ENCODE measurements at places on chromosomes 6 and 20. TPM values are rescaled to one million over a fixed set of nuclear protein-coding genes. Genes with fewer than 3 reads are reported as not detected.
A peak's percentile ranks its signal among the peaks of the same experiment; 100 is the strongest.

The MAPK14 gene
- 31.6 TPM for total RNA-seq

The HUS1B gene
- 0.59 TPM for total RNA-seq

The CAP2 gene
- total RNA-seq, result 24.3 TPM

- DNase-seq, result no peak
- H3K4me3 ChIP-seq, result no peak overlapping the region
- H3K36me3 ChIP-seq, result no peaks in the 10 kb centered on the region
- H3K27me3 ChIP-seq, result no peaks in the 10 kb centered on the region
- H3K27ac ChIP-seq, result no peak overlapping the region
Observed at GRCh38 chr6:169131390-169131789, 122.3 kb downstream of the THBS2 start.

The THBS2 gene
- total RNA-seq, result 1.3 TPM

The NRN1 gene
- 1.5 TPM for total RNA-seq

DNA sequence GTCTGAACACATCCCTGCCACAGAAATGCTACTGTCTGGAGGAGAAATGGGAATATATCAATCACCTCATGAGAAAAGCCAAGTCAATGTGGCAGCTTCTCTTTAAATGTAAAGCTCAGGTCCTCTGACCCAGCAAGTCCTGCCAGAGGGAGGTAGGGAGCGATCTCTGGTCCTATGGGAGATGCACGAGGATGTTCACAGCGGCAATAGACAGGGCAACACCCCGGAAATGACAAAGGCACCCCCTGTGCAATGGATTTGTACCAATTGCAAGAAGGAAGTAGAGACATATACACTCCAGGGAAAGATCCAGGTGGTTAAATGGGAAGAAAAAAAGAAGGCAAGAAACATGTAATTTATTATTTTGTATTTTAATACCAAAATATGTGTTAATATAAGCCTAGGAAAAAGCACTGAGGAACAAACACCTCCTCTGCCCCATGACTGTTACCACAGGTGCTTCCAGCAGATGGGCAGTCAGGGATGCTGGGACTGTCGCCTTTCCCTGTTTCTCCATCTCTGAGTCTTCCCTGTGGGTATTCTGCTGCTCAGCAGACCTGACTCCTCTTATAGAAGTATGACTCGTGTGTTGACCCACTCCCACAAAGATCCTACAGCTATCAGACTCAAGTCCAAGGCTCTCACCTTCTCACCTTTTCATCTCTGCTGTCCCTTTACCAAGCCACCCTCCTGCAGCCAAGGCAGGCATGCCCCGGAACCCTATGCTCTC lies 20.8 kb downstream of the ATP9A start:
- no peak overlapping the region for H3K27ac ChIP-seq
- no peak for DNase-seq
- no peaks in the 10 kb centered on the region for H3K36me3 ChIP-seq
- H3K4me1 ChIP-seq, result peaks cover 5% of the 10 kb centered on the region
- H3K4me3 ChIP-seq, result no peak overlapping the region

DNA sequence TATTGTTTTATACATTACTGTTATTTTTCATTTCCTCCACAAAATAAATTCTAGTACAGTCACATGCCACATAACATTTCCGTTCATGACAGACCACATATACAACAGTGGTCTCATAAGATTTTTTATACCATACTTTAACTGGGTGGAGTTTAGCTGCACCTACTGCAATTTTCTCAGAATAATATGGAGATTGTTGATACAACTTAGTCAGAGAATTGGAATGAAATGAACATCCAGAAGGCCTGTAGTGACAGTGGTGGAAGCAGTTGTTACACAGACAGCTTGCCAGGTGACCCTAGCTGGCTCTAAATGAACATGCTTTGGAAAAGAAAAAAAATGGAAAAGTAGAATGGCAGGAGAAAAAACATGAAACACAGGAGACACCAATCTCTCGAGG lies 183.2 kb upstream of the TCF21 start:
- no peaks in the 10 kb centered on the region for H3K4me1 ChIP-seq
- DNase-seq, result no peak
- H3K36me3 ChIP-seq, result no peaks in the 10 kb centered on the region
- H3K27ac ChIP-seq, result no peak overlapping the region
- no peak overlapping the region for H3K4me3 ChIP-seq

DNA sequence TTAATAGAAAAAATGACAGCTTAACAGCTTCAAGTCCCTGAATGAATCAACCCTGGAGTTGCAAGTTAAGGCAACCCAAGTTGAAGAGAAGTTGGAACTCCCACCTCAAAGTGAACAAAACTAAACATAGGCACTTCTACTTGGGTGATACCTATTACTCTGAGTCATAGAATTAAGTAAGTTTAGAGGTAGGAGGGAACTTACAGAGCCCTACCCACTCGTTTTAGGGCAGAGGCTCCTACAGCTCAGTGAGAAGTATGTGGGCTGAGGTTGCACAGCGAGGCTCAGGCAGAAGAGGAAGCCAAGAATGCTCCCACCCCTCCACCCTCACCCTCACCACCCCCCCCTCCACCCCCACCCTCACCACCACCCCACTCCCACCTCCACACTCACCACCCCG lies 42.2 kb downstream of the NFATC2 start:
- DNase-seq, result no peak
- no peak overlapping the region for H3K4me3 ChIP-seq
- H3K4me1 ChIP-seq, result peaks cover 41% of the 10 kb centered on the region
- no peaks in the 10 kb centered on the region for H3K36me3 ChIP-seq

DNA sequence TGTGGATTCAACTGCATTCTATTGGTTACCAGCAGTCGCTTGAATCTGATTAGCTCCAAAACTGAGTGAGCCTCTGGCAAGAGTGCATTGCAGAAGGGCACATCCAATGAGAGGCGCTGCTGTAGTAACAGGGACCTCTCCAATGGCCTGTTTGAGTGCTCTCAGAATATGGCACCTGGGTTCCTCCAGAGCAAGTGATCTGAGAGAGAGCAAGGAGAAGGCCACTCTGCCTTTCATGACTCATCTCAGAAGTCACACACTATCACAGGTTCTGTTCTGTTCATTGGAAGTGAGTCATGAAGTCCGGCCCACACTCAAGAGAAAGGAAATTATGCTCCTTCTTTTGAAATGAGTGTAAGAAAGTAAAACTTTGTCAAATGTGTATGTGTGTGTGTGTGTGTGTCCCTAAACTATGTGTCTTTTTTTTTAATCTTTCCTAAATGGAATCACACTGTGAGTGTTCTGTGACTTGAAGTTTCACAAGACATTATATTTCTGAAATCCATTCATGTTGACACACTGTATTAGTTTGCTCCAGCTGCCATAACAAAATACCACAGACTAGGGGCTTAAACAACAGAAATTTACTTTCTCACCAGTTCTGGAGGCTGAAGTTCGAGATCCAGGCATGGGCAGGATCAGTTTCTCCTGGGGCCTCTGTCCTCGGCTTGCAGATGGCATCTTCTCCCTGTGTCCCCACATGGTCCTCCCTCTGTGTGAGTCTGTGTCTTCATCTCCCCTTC lies 138.3 kb upstream of the CDYL start:
- H3K4me3 ChIP-seq, result no peak overlapping the region
- no peak for DNase-seq
- H3K27me3 ChIP-seq, result no peaks in the 10 kb centered on the region
- H3K36me3 ChIP-seq, result no peaks in the 10 kb centered on the region
- H3K27ac ChIP-seq, result no peak overlapping the region

GRCh38 chr6:97449444-97449966 lies 166.5 kb upstream of the MMS22L start:
- no peak overlapping the region for H3K4me3 ChIP-seq
- H3K36me3 ChIP-seq, result no peaks in the 10 kb centered on the region
- peaks cover 3% of the 10 kb centered on the region for H3K4me1 ChIP-seq
- DNase-seq, result no peak

DNA sequence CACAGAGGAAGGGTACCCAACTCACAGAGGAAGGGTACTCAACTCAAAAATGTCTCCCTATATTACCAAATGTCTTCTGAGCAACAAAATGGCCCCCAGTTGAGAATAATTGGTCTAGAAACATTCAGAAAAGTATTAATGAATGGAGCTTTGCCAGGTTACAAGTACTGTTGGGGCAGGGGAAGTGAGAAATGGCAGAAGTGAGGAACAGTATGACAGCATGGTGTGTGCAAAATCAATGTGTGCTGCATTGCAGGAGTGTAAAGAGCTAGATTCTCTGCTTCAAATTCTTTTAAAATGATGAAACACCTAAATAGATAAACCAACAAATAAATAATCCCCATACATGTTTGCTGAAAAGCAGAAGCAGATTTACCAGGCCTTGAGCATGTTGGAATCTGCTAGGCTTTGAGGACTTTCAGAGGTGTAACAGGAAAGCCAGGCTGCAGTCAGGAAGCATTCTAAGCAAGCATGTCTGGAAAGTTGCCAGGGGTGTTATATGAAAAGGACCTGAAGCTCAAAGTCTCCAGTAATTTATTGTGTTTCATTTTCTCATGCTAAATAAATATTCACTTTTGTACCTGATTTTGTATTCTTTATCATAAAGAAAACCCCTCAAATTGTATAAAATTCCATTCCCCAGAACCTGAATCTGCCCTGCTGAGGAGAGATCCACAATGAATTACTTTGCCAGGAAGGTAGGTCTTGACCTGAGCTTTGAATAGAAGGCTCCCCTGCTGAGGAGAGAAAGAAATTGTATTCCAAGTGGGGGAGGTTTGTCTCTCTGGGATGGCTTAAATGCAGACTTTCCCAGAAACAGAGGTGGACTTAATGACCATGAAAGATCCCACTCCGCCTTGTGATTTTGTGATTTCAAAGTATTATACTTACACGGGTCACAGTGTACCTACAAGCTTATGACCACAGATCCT lies 265.0 kb upstream of the MARCKS start:
- no peaks in the 10 kb centered on the region for H3K36me3 ChIP-seq
- no peaks in the 10 kb centered on the region for H3K27me3 ChIP-seq
- H3K27ac ChIP-seq, result peak overlapping the region; percentile 73
- no peak for DNase-seq
- H3K4me1 ChIP-seq, result peaks cover 72% of the 10 kb centered on the region
- H3K4me3 ChIP-seq, result peak overlapping the region; percentile 54

DNA sequence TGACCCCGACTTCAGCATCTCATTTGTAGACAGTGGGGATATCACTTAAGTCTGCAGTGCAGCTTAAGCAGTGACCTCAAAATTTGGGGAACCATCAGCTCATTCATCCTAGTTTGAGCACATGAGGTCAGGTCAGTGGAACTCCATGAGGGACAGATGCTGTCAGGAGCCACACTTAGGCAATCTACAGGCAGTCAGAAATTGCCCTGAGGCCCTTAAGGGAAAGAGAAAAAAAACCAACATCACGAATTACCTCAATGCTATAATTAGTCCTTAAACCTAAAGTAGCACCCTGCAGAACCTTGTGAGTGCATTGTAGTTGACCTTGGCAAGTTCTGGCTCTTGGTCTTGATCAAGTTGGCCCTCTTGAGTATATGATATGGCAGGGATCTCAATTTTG lies 21.1 kb downstream of the TMEM74B start:
- H3K27me3 ChIP-seq, result no peaks in the 10 kb centered on the region
- H3K4me1 ChIP-seq, result no peaks in the 10 kb centered on the region
- H3K4me3 ChIP-seq, result no peak overlapping the region

The DEFB119 gene
- not detected for total RNA-seq

DNA sequence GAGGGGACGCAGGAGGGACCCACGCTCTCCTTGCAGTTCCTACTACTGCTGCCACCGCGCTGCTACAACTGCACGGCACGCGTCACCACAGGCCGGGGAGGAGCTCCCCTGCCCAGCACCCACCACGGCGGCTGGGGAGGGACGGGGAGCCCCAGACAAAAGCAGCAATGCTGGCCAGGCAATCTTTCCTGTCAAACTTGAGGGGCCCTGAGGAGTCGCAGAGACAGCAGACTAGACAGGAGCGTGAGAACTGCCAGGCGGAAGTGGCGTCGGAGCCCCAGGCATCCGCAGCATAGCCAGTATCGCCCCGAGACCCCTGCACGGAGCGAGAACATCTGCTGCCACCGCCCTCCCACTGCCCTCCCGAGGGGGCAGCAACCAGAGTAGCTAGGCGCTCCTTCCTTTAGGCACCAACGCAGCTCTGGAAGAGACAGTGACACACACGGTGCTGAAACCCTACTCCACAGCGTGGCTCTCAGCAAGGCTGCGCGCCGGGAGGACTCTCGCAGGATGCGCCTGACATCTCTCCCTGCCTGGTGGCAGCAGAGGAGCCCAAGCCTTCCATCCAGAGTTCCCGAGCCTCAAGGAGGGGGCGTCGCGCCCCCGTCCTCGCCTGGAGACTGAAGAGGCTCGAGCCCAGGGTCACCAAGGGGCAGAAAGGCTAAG lies 2.2 kb downstream of the TAF4 start:
- H3K4me1 ChIP-seq, result peaks cover 50% of the 10 kb centered on the region
- H3K36me3 ChIP-seq, result peaks cover 2% of the 10 kb centered on the region
- peak; percentile 14 for DNase-seq
